NCI-H524 treated with DMSO at 0.1 percent for 48 hours (cell line): ENCODE measurements at places on chromosomes 5 and 9.

DNA sequence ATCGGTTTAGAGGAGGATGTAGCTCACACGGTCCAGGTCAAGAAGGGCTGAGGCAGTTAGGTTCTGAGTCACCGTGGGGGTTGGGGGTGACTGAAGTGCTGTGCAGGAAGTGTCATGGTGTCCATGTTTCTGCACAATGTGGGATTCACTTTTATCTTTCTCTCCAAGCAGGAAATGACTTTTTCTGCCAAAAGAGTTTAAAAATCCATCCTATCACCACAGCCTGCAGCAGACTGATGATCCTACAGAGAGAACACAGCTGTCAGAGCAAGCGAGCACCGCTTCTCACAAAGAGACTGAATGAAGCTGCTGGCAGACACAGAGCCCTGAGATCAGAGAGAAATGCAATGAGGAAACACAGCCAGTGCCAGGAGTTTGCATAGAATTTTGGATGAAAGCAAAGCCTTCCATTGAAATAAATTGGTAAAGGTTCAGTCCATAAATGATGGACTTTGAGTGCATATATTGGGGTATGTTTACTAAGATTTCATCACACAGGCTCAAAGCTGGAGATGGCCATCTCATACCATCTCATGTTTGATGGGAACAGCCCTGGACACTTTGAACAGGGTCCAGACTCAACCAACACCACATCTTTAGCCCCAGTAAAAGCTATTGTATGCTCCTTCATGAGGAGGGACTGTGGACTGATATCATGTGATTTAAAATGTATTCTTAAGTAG is 213.9 kb upstream of the FBXL7 start:
- no peak for DNase-seq

DNA sequence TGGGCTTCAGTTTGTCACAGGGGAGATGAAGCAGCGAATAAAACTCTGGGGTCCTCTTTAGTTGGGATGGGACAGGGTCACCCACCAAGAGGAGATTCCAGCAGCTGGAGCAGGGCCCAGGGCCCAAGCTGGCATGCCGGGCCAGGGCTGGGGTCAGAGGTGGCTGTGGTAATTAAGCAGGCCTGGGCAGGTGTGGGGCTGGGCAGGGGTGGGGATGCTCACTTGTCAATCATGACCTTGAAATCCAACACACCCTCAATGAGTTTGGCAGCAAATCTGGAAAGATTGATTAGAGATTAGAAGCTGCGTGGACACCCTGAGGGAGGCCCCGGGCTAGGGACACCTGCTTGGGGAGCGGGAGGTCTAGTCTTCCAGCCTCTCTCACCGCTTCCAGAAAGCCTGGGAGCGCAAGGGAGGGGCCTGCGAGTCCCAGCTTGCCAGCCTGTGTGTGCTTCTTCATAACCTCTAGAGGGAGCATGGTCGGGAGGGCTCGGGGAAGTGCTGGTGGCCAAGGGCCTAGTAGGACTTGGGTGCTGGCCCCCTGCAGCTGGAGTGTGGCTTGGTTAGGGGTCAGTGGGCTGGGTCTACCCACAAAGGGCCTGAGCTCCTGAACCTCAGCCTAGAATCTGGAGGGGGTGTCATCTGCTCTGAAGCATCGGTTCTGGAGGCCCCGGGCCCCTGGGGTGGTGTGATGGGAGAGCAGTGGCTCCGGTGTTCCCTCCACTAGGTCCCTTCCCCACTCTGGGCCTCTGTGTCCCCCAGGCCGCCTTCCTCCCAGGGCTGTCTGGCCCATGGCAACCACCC is 7.6 kb downstream of the CRAT start:
- DNase-seq = peak; percentile 2

DNA sequence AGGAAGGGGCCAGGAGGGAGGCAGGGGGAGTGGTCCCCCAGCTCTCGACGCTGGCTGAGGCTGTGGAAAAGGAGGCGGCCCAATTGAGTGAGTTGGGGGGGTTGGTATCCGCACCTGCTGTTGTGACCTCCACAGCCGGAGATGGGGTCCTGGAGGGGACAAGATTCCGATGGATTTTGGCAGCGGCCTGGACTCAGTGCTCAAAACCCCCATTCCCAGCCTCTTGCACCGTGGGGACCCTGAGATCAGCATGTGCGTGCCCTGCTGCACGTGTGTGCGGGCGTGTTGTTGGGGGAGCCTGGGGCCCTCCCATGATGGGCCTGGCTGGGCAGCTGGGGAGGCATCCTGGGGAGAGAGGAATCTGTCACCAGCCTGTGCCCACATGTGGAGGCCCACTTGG is 15.0 kb downstream of the CNTFR start:
- no peak for DNase-seq

GRCh38 chr9:92278110-92278509 is 15.4 kb downstream of the IARS1 start:
- DNase-seq = no peak

- no peak for DNase-seq
These were observed 87.4 kb upstream of the SH3PXD2B start for GRCh38 chr5:172541773-172542136.

DNA sequence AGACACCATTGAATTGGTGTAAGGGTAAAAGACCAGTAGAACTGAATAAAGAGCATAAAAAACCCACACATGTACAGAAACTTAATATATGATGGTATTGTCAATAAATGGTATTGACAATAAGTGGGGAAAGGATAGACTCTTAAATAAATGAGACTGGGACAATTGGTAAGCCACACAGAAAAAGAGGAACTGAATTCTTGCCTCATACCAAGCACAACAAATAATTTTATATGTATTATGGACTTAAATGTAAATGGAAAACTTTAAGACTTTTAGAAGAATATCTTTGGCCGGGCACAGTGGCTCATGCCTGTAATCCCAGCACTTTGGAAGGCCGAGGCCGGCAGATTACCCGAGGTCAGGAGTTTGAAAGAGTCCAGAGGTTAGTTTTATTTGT is 37.9 kb upstream of the PPP2CA start:
- DNase-seq = no peak

- DNase-seq = no peak
These were observed 10.7 kb upstream of the SLC22A4 start for GRCh38 chr5:132283423-132284043.

- no peak for DNase-seq
These were observed 7.7 kb downstream of the MACROH2A1 start for GRCh38 chr5:135391116-135391868.

DNA sequence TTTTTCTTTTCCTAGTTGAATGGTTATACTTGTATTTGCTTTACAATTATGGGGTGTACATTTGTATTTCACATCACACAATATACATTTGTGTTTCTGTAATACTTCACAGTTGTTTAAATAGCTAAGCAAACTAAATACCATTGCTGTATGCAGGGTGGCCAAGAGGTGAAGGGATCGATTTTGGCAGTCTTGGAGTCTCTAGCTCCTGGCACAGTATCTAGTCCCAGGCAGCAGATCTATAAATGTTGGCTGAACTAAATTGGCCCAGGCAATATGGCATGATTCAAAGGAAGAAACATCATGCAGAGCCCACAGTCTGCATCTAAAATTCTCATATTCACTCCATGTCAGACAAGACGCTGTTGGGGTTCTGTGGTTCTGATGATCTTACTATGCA is 110.1 kb upstream of the GPBP1 start:
- DNase-seq = no peak

GRCh38 chr5:68543212-68543611 is 327.7 kb downstream of the PIK3R1 start:
- no peak for DNase-seq

GRCh38 chr9:7139886-7140285 is 382.1 kb downstream of the KDM4C start:
- DNase-seq = no peak

DNA sequence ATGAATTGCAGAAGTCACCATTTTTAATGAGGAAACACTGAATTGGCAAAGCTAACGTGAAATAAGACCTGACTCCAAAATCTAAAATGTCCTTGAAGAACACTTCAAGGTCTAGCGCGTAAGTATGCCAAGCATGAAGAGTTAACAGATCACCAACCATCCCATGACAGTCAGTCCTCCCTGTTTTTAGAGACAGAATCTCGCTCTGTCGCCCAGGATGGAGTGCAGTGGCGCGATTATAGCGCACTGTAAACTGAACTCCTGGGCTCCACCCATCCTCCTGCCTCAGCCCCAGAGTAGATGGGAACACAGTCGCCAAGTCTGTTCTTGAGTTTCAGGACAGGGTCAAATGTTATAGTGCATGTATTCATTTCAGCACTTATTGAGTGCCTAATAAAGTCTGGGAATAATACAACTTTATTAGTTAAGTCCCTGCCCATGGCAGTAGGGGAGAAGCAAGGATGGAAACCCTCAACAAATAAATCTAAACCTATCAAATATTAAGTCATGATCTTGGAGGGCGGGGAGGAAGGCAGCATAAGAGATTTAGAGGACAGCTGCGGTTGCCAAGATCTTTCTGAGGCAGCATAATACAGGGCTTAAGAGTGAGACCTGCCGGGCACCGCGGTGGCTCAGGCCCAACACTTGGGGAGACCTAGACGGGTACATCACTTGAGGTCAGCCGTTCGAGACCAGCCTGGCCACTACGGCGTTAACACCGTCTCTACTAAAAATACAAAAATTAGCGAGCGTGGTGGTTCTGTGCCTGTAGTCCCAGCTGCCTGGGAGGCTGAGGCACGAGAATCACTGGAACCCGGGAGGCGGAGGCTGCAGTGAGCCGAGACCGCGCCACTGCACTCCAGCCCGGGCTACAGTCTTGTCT is 1.1 kb downstream of the ATPSCKMT start:
- DNase-seq = no peak

- DNase-seq = peak; percentile 59
These were observed 485 bp upstream of the HABP4 start for GRCh38 chr9:96449523-96449844.

GRCh38 chr9:113148781-113149510 is 1.9 kb upstream of the SLC31A2 start:
- no peak for DNase-seq

DNA sequence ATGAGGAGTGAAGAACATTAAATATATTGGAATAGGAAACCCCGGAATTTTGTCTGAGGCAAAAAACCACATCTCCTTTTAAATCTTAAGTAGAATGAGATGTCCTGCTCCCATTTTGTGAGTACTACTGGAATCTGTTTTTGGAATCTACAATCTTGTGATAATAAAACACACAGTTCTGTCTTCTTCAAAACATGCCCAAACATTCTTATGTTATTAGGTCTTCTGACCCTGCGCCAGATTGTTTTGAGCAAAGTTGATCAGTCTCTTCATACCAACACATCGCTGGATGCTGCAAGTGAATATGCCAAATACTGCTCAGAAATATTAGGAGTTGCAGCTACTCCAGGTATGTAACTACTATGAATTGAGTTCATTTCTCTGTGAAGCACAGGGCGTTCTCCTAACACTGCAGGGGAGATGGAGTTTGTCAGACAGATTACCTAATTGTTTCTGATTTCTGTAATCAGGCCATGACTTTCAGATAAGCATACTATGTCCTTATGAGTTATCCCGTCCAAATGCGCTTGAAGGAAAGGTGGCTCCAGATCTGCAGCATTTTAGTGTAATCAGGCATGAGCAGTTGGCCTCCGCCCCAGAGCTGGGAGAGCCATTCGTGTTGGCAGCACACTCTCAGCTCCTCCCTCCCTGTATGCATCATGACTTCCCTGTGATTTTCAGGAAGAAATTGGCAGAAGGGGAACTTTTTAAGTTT is 88.0 kb downstream of the NLN start:
- DNase-seq = no peak

- no peak for DNase-seq
These were observed 210.5 kb upstream of the SEMA6A start for GRCh38 chr5:116785106-116785505.

DNA sequence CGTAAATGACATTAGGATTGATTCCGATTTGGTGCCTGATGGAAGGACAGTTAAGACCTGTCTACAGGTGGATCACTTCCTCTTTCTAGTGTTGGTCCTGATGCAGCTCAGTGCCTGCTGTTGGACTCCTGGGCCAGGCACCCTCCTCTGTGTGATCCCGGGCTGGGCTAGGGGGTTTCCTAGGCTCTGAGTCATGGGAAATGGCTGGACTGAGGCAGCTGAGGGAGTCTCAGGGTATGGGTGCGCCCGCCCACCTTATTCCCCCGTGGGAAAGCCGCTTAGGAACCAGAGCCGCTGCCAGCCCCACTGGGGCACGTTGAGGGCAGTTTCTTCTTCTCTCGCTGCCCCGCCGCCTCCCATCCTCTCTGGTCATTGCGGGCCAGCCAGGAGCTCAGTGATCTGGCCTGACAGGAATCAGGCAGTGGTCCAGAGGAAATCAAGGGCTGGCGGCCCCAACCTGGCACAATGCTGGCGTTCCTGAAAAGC is 12.9 kb downstream of the TCF7 start:
- DNase-seq = no peak

GRCh38 chr5:11302663-11303062 is 541.6 kb upstream of the DAP start:
- no peak for DNase-seq

- DNase-seq = no peak
These were observed 20.5 kb upstream of the RALGPS1 start for GRCh38 chr9:126894052-126894603.

DNA sequence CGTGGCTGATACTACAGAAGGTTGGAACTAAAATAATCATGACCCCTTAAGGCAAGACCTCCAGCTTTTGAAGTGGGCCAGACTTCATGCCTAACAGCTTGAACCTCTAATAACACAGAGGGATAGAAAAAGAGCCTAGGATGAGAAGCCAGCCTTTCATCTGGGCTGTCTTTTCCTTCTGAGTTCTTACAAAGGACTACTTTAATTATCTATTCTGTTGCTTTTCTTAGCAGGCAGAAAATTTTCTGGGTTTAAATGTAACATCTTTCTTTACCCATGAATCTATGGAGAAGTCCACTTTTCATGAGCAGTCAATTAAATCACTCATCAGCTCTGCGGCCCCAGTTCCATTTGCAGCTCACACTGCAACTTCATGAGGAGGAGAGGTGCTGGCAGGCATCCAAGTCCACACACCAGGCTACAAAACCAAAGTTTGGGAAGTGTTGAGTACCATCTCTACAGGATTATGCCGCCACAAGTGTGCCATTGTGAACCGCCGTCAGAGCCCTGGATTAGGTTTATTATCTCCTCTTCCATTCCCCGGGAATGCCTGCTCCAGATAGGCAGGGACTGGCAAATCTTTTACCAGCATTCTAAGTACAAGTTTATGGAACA is 192.0 kb downstream of the TLE4 start:
- no peak for DNase-seq

- no peak for DNase-seq
These were observed 28.9 kb upstream of the CPLX2 start for GRCh38 chr5:175842506-175842905.

DNA sequence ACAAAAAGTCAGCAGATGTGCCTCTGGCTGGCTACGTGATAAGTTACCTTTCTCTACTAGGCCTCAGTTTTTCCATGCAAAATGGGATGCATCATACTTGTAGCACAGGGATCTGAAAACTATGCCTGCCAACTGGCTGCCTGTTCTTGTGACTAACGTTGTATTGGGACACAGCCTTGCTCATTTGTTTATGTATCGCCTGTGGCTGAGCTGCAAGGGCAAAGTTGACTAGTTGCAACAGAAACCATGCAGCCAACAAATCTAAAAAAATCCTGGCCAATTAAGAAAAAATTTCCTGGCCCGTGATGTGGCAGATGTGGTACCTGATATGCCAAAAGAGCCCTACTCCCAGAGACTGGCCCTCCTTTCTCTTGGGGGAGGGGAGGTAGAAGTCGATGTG is 131.3 kb downstream of the SEC61B start:
- no peak for DNase-seq

- no peak for DNase-seq
These were observed 17.5 kb upstream of the JAK2 start for GRCh38 chr9:4967523-4967922.
